ENCODE measurements at places on chromosomes 3 and 15.

DNA sequence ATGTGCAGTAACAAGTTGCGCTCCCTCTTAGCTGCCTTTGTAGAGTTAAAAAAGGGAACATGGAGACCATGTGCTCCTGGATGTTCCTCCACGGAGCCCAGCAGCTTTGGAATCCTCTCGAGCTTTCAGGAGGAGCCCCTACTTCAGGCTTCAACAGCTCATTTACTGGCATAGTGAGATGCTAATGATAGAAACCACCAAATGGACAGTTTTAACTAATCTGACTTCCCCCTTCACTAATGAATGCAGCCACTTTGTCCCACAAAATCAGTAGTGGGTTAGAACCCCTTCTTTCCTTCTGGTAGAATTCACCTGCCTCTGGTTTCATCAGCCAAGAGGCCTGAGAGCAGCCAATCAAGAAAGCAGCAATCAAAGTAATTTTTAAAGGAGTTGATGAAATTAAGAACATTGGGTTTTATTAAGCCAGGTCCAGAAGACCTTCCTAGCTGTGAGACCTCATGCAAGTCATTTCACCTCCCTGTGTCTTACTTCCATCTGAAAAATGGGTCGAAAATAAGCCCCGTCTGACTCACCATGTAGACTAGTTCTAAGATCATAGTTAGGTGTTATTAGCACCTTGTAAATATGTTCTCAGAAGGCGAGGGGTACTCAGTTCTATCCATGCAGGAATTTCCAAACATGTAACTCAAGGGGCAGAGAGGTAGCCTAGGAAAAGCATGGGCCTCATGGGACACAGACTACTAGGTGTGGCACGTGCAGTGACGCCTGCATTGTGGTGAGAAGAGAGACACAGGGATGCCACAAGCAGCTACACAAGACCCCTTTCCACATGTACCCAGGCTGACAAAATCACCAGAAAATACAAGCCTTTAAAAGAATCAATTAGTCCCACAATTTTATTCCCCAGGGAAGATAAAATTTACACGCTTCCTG, 179.7 kb upstream of the LPP start:
- DNase-seq: no peak

DNA sequence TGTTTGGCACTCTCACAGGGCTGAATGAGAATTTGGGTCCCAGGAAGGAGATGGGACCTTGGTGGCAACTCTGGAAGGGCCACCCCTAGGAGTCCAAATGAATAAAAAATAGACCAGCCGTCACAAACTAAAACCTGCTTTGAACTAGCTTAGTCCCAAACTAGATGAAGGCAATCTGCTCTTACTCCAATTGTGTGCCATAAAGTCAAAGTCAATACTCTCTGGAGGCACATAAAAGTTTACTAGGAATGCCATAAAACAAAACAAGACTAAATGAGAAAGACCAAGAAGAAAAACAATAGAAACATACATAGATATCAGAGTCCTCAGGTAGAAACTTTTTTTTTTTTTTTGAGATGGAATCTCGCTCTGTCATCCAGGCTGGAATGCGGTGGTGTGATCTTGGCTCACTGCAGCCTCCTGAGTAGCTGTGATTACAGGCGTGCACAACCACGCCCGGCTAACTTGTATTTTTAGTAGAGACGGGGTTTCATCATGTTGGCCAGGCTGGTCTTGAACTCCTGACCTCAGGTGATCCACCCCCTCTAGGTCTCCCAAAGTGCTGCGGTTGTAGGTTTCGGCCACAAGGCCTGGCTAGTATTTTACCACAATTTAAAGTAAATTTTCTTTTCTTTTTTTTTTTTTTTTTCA, 8.1 kb downstream of the GOLGA6L2 start:
- DNase-seq: no peak

DNA sequence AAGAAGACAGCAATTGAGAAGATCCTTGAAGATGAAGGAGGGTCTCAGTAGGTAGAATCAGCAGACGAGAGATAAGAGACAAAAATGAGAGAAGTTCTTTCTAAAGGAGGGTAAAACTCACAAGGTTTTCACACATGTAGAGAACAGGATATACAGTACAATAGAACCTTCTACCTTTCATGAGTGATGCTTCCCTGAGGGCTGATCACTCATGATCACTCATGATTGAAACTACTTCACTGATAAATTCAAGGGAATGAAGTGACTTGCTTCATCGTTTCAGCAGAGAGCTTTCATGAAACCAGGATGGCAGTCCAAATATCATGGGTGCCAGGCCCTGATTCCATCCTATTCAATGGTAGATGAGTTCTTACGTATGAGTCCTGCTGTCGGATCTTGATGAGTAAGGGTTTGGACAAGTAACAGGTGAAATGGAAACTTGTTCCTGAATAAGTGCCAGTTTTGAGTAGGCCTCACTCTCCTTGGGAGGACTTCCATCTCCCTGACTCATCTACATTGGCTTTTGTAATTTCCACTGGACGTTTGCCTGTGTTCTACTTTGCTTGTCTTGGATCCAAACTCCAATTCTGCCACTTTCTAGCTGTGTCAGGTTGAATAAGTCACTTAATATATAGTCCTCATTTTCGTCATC, 9.6 kb upstream of the CLDN16 start:
- no peak for DNase-seq

DNA sequence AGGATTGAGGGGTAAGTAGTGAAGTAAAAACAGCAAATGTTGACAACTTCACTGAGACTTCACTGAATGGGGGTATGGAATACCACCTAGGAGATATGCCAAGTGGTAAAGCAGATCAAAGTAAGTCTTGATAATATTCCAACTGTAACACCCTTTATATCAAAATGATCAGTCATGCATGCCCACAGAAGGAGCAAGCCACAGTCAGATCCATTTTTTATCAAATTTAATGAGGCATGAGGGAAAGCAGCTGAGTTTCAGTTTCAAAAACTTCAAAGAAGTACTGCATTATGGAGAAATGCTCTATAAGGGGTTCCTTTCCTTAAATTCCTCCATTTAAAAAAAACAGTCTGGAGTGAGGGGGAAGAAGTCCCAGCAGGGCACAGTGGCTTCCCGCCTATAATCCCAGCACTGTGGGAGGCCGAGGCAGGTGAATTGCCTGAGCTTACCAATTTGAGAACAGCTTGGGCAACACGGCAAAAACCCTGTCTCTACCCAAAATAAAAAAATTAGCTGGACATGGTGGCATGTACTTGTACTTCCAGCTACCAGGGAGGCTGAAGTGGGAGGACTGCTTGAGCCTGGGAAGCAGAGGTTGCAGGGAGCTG, 56.9 kb downstream of the TJP1 start:
- DNase-seq: no peak

- peak; percentile 27 for DNase-seq
Measured at GRCh38 chr3:151918253-151919029, 45.0 kb downstream of the SUCNR1 start.

Data from HEK293T (cell line).